Astrocyte (in vitro differentiated cells and primary cell): ENCODE measurements at places on chromosomes 2 and 18. TPM values are rescaled to one million over a fixed set of nuclear protein-coding genes. Genes with fewer than 3 reads are reported as not detected.
A peak's percentile ranks its signal among the peaks of the same experiment; 100 is the strongest.

Gene SERPINB10
- total RNA-seq, result not detected in 2 replicates

Gene STEAP3
- total RNA-seq, result 38.8 and 43.1 TPM in 2 replicates

Gene LINC00305
- not detected in 2 replicates for total RNA-seq

Gene B4GALT6
- total RNA-seq, result 17.0 and 17.7 TPM in 2 replicates

Gene ZC3H15
- total RNA-seq, result 64.0 and 76.4 TPM in 2 replicates

Gene RAPGEF4
- total RNA-seq, result 0.62 and 1.1 TPM in 2 replicates

Gene REG3G
- total RNA-seq, result not detected in 2 replicates

Gene ILKAP
- 32.3 and 35.2 TPM in 2 replicates for total RNA-seq

Gene IER3IP1
- total RNA-seq, result 15.2 and 15.8 TPM in 2 replicates

Gene ACKR3
- total RNA-seq, result 72.7 and 88.3 TPM in 2 replicates

Gene SPP2
- not detected in 2 replicates for total RNA-seq

Gene ZEB2
- 84.9 and 90.9 TPM in 2 replicates for total RNA-seq

Gene TMEFF2
- total RNA-seq, result 0.26 and 0.41 TPM in 2 replicates

Gene AKAIN1
- total RNA-seq, result not detected in 2 replicates

Gene TUBB8B
- total RNA-seq, result not detected in 2 replicates

Gene ASB18
- total RNA-seq, result not detected in 2 replicates

Gene SLC38A11
- total RNA-seq, result not detected in 2 replicates

DNA sequence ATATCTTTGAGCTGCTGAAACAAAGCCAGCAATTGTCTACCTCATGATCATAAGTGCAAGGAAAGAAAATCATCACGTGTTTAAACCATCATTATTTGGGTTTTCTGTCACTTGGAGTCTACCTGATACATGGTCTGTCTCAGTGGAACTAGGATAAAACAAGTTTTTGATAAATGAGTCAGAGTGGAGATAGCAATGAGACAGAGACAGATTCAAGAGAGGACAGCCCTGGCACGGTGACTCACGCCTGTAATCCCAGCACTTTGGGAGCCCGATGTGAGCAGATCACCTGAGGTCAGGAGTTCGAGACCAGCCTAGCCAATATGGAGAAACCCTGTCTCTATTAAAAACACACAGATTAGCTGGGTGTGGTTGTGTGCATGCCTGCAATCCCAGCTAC is 93.8 kb downstream of the PMAIP1 start:
- DNase-seq, result no peak

DNA sequence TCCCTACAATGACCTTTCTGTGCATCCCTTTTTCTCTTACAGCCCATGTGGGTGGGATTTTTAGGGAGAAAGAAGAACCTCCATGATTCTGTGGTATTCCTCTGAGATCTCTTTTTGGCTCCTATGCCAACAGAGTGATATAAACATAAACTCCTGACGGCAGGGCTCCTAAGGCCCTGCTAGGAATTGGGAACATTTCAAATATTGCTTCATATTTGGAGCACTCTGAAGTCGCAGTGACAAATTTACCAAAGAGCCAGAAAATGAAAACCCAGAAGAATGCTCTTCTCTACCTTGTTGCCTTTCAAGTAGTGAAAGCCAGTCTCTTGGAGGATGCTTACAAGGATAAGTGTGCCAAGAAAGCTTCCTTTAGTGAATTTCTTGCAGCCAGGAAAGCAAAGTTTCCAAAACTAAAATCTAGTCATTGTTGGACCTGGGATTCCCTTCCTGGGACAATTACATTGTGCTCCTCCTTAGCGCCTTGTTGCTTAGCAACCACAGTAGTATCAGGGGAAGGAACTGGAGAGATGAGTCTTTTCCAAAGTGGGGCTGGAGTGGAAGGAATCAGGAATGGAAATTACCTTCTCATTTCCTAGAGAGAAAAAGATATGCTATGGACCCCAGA is 7.3 kb upstream of the SETBP1 start:
- DNase-seq, result no peak

GRCh38 chr2:41736105-41736567 is 311.7 kb upstream of the PKDCC start:
- peak; percentile 14 for DNase-seq

GRCh38 chr2:200079356-200079755 is 124.0 kb downstream of the MAIP1 start:
- no peak for DNase-seq

GRCh38 chr2:237765875-237766274 is 32.7 kb upstream of the RBM44 start:
- no peak for DNase-seq

DNA sequence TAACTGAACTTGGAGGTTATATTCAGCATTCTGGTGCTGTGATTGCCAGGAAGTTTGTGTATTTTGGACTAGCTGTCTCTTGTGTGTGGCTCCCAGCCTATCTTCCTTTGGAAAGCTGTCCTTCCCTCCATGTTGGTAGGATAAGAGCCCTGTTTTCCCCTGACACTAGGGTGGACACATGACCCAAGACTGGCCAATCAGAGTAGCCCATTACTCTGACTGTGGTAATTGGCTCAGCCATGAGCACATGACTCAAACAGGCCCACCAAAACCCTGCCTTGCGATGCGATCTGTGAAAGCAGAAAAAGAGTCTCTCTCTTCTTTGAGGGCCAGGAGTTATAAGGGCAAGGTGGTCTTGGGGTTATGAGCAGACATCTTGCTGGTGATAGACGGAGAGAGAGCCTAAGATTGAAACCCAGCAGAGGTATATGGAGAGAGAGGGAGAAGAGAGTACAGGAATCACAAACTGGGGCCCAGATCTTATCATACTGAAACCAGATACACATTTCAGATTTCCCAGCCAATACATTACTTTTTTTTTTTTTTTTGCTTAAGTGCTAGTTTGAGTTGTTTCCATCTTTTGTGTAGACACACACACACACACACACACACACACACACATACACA is 45.3 kb upstream of the SERPINE2 start:
- no peak for DNase-seq

DNA sequence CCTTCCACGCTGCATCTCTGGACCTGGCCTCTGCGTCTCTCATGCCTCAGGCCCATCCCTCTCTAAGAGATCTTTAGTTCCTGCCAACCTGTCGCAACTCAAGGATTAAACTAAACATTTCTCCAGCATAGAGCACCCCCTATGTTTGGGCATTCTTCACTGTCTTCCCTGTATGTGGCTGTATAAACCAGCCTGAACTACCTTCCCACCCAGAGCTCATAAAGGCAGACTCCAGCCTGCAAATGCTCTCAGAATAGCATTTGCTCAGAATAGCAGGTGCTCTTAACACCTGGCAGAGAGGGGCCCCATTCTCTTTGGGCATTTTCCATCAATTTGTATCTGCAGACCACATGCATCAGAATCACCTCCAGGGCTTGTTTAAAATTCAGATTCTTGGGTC is 83.4 kb downstream of the EHD3 start:
- no peak for DNase-seq

- no peak for DNase-seq
These were observed 454.5 kb downstream of the XIRP2 start for GRCh38 chr2:167342769-167343168.

GRCh38 chr2:233702238-233702637 is 9.5 kb downstream of the UGT1A6 start:
- no peak for DNase-seq

- DNase-seq, result no peak
These were observed 157.5 kb upstream of the ID2 start for GRCh38 chr2:8524388-8524787.

- DNase-seq, result no peak
These were observed 645.3 kb downstream of the NR4A2 start for GRCh38 chr2:155687181-155687580.

DNA sequence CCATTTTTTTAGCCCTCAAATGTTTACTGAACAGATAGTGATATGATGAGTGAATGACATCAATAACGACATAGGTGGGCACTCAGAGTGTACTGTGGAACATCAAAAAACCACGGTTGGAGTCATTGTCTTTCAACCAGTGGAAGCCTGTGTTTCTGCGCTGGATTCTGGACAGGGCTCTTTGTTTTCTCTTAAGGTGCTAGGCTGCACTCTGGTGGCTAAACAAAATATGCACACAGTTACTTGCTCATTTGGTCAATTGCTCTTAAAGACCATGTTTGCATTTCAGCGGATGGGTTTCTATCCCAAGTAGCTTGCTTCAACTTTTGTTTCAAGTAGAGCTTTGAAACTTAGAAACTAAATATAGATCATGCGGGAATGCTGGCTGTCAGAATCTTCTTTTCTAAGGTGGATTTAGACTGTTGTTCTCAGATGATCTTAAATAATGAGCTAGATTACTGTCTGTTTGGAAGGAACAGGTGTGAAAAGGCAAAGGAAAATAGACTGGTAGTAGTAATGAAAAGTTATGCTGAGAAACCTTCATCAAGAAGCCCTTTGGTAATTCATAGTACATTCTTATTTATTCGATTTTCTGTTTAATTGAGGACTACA is 48.5 kb upstream of the LYPD6B start:
- peak; percentile 68 for DNase-seq

- DNase-seq, result no peak
These were observed 634.0 kb downstream of the LRP1B start for GRCh38 chr2:141496810-141497209.

GRCh38 chr2:182050333-182051135 is 64.9 kb downstream of the PPP1R1C start:
- no peak for DNase-seq

DNA sequence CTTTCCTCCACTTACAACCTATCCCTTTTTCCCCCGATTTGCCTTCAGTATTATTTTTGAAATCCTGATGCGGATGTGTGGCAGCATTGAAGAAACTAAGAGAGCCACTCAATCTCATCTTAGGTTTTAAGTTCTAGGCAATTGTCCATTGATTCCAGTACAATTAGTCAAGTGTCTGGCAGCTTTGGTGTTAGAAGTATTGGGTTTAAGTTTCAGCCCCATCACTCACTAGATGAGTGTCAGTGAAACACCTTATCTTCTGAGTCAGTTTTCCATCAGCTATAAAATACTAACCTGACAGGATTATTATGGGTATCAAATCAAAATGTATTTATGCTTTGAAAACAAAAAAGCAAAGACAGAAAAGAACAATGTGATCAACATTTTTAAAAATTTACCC is 16.8 kb upstream of the CUL3 start:
- DNase-seq, result no peak

- no peak for DNase-seq
These were observed 77.2 kb upstream of the OTOS start for GRCh38 chr2:240217431-240218301.

- DNase-seq, result no peak
These were observed 288.0 kb downstream of the AFF3 start for GRCh38 chr2:99854236-99854852.

DNA sequence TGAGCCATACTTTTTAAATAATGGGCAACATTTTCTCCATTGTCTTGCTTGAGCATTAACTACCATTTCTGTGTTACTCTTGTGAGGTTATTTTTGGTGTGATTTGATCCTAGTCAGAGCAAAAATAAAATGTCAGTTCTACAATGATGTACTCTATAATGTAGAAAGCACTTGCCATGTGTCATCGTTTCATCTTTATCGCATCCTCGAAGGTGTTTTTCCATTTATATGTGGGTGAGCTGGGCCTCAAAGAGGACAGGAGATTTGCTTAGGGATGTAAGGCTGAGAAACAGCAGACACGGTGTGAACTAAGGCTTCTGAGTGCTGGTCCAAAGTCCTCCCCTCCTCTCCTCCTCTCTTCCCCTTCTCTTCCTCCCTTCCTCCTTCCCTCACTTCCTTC is 199.8 kb downstream of the FAM210A start:
- no peak for DNase-seq

DNA sequence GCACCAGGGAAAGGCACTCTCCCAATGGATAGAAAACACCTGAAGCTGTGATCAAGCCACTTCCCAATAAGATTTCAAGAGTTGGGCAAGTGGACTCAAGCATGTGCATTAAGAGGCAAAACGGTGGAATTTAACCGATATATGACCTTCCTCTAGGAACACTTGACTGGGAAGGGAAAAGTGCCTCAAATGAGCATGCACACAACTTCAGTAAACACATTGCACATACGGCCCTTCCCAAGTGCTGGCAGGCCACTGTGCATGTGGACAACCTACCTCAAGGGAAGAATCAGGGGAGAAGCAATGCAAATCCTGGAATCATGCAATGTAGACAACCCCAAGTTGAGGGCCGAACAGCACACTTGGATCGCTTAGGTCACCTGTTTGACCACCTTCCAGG is 23.9 kb upstream of the SH3RF3 start:
- no peak for DNase-seq

GRCh38 chr18:49560624-49561288 is 1.1 kb upstream of the LIPG start:
- no peak for DNase-seq
